ENCODE measurements at places on chromosomes 5 and 9. TPM values are rescaled to one million over a fixed set of nuclear protein-coding genes. Genes with fewer than 3 reads are reported as not detected.

The HAVCR1 gene
- total RNA-seq: 0.29 TPM

The PCDHB16 gene
- total RNA-seq: 0.92 TPM

The SH2D3C gene
- 0.17 TPM for total RNA-seq

The BAAT gene
- not detected for total RNA-seq

The LHX2 gene
- not detected for total RNA-seq

The IL3 gene
- total RNA-seq: not detected

The LCN1 gene
- total RNA-seq: not detected

The RPS14 gene
- 3,855 TPM for total RNA-seq

The PCDHB13 gene
- total RNA-seq: 1.9 TPM

The SH3TC2 gene
- total RNA-seq: 7.9 TPM

The GPR21 gene
- not detected for total RNA-seq

The NSMF gene
- total RNA-seq: 52.5 TPM

The TMEM38B gene
- 12.0 TPM for total RNA-seq

The PCDHA9 gene
- total RNA-seq: under 0.01 TPM

The CCDC192 gene
- total RNA-seq: not detected

The ZBTB34 gene
- 11.2 TPM for total RNA-seq

The C9orf152 gene
- total RNA-seq: not detected

The ZDHHC12 gene
- total RNA-seq: 104 TPM

The NUTM2F gene
- not detected for total RNA-seq

The PRLR gene
- total RNA-seq: 1.8 TPM

The MLANA gene
- total RNA-seq: not detected

The KCNIP1 gene
- total RNA-seq: 0.21 TPM

The TTC23L gene
- under 0.01 TPM for total RNA-seq

The LURAP1L gene
- total RNA-seq: 46.6 TPM

The FCN2 gene
- total RNA-seq: not detected

The MARCHF3 gene
- 0.46 TPM for total RNA-seq

The TAF7 gene
- 72.6 TPM for total RNA-seq

The CNTNAP3 gene
- 2.5 TPM for total RNA-seq

The CATSPER3 gene
- total RNA-seq: 0.13 TPM

The EXOSC2 gene
- 20.6 TPM for total RNA-seq

The HSPB3 gene
- total RNA-seq: not detected

The UHRF2 gene
- total RNA-seq: 32.9 TPM

The MYOZ3 gene
- 4.6 TPM for total RNA-seq

The TMEM252 gene
- total RNA-seq: not detected

The SIGMAR1 gene
- total RNA-seq: 129 TPM

The LHX3 gene
- total RNA-seq: not detected

The CCL27 gene
- not detected for total RNA-seq

Data from kidney epithelial cell (primary cell).